ENCODE measurements at places on chromosomes 2 and 18. TPM values are rescaled to one million over a fixed set of nuclear protein-coding genes. Genes with fewer than 3 reads are reported as not detected.

Gene THSD7B
- 0.81 TPM for total RNA-seq

Gene ANKRD30B
- total RNA-seq: 0.17 TPM

Gene TRAK2
- 17.9 TPM for total RNA-seq

Gene CNTNAP5
- not detected for total RNA-seq

Gene IL1RN
- total RNA-seq: 0.29 TPM

Gene RIT2
- total RNA-seq: not detected

Gene RAB12
- 42.1 TPM for total RNA-seq
